ENCODE measurements at places on chromosomes 6 and 20.

DNA sequence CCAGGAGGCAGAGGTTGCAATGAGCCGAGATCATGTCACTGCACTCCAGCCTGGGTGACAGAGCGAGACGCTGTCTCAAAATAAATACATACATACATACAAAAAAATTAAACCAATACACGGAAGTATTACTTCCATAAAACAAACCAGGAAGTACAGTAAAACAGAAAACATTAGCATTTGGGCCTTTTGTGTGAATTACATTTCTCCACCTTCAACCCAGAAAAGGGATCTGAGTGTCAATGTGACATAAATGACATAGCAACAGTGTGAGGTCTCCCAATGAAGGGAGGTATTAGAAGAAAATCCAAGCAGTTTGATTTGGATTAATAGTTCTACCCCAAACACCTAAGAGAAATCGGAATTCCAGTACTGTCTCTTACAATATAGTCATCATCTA, 10.1 kb downstream of the CSNK2A1 start:
- no peak for DNase-seq

GRCh38 chr6:169292338-169293124, 38.9 kb upstream of the THBS2 start:
- peak; percentile 83 for DNase-seq

GRCh38 chr6:105458551-105458950, 55.7 kb upstream of the PREP start:
- DNase-seq = no peak

DNA sequence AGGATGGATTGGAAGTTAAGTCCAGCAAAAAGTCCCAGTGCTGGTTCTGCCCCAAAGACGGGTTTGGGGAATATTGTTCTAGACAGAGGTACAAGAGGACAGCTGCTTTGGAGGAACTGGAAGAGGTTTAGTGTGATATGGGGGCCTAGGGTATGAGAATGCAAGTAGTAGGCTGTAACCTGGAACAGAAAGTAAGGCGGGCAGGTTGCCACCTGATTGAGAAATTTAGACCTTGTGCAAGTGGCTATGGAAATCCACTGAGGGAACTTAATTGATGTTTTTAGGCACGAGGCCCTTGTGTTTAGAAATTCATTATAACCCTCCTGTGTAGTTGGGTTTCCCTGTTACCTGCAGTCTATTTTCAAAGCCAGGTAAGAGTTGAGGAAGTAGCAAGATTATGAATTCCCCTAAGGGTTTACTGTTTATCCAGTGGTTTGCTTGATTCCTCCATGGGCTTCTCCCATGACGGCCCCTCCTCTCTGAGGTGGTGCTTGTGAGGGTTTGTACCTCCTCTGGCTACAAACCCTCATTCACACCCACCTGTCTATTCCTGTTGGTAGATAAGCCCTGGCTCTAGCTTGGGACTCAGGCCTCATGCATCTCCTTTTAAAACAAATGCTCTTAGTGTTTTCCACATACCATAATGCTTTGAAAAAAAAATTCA, 42.0 kb upstream of the BCAS1 start:
- DNase-seq = no peak

- no peak for DNase-seq
These were observed 6.6 kb downstream of the ZNF335 start for GRCh38 chr20:45965169-45966002.

DNA sequence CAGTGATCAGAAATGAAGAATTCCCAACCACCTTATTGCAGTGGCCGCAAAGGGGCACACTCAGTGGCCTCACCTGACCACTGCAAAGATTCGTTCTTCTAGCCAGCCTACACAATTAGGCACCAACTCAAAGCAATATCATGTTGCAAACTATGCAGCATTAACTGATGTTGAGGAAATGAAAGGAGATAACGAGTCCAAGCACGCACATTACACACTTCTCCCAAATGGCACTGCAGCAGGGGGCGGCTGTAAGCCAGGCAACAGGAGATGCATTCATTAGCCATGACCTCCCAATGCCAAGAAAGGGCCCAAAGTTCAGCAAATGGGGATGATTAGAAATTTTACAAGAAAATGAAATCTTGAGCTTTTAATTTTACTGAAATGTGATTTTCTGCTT, 39.3 kb downstream of the ATXN1 start:
- no peak for DNase-seq

- DNase-seq = no peak
These were observed 172.7 kb upstream of the NOX3 start for GRCh38 chr6:155628306-155628705.

- DNase-seq = no peak
These were observed 152.3 kb downstream of the CDC5L start for GRCh38 chr6:44539701-44540355.

- DNase-seq = peak; percentile 50
These were observed 5.1 kb downstream of the PERP start for GRCh38 chr6:138101946-138102731.

DNA sequence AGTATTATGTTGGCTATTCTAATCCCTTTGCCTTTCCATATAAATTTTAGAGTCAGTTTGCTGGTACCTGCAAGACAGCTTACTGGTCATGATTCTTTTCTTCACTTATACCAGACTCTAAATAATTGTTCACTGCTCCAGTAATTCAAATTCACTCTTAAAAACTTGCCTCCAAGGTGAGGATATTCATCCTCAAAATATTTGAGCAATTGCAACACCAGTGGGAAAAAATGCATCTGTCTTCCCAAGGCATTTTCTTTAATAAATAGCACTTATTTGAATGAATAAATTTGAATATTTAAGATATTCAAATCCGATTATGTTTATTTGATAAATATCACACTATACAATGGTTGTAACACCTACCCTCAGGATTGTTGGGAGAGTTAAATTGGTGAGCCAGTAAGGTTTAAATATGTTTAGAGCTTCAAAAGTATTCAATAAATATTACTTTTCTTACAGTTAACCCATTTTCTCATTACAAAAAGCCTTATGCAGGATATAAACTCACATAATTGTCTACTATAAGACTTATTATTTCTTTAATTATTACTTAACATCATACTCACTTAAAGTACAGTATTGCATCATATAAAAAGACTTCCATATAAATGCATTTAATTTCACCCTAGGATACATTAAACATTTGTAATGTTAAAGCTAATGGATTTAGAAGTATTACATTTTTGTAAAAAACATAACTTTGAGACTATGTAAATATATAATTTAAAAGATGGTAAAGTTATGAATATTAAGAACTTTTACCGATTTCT, 285.6 kb downstream of the SAMD5 start:
- DNase-seq = peak; percentile 5

DNA sequence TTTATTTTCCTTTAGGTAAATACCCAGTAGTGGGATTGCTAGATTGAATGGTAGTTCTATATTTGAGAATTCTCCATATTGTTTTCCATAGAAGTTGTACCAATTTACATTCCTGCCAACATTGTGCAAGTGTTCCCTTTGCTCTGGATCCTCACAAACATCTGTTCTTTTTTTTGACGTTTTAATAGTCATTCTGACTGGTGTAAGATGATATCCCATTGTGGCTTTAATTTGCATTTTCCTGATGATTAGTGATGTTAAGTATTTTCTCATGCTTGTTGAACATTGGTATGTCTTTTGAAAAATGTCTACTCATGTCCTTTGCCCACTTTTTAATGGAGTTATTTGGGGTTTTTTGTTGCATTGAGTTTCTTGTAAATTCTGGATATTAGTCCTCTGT, 85.6 kb downstream of the UBE3D start:
- peak; percentile 47 for DNase-seq

GRCh38 chr6:68572975-68573374, 62.1 kb upstream of the ADGRB3 start:
- DNase-seq = no peak

DNA sequence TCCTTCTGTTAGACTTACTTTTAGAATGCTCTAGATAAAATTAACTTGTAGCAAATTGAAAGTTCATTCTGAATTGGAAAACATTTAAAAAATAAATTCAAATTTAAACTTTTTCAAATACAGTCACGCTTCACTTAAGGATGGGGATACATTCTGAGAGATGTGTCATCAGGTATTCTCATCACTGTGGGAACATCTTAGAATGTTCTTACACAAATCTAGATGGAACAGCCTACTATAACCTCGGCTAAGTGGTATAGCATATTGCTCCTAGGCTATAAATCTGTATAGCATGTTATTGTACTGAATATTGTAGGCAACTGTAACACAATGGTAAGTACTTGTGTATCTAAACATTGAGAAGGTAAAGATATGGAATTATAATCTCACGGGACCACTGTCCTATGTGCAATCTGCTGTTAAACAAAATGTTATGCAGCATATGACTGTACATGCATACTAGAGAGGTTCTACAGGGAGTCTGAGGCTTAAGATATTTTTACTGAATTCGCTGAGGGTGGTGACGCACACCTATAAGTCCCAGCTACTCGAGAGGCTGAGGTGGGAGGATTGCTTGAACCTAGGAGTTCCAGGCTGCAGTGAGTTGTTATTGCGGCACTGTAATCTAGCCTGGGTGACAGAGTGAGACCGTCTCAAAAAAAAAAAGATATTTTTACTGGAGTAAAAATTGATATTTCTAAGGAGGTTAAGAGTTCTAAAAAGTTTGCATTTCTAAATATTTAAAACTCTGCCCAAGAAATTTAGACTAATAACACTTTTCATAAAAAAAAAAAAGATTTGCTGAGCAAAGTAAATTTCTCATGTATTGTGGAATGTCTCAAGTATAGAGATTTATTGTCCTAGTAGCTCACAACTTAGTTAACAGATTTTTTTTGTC, 87.3 kb upstream of the TULP1 start:
- DNase-seq = no peak

DNA sequence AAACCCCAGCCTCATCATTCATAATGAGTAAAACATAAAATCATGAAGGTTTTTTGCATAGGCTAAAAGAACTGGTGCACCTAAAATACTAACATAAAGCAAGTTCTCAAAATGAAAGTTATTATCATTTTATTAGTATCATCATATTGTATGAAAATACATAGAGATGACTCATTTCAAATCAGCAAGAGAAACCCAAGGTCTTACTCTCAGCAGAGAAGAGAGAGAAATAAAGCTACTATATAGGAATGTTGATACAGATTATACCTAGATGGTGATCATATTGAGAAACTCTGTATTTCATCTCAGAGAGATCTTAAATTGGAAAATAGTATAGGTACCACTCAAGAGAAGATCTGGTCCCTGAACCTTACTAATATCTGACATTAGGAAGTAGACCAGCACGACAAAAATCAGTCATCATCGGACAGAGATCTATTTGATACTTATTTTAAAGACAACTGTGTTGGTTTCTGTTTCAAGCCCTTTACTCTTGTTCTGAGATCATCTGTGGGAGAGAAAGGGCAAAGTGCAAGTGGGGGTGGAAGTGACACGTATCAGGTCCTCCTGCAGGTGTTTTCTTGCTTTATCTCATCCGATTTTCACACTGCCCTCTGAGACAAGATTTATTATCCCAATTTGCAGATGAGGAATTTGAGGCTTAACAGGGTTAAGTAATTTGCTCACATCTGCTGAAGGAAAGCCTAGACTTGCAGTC, 532.3 kb downstream of the MAFB start:
- no peak for DNase-seq

DNA sequence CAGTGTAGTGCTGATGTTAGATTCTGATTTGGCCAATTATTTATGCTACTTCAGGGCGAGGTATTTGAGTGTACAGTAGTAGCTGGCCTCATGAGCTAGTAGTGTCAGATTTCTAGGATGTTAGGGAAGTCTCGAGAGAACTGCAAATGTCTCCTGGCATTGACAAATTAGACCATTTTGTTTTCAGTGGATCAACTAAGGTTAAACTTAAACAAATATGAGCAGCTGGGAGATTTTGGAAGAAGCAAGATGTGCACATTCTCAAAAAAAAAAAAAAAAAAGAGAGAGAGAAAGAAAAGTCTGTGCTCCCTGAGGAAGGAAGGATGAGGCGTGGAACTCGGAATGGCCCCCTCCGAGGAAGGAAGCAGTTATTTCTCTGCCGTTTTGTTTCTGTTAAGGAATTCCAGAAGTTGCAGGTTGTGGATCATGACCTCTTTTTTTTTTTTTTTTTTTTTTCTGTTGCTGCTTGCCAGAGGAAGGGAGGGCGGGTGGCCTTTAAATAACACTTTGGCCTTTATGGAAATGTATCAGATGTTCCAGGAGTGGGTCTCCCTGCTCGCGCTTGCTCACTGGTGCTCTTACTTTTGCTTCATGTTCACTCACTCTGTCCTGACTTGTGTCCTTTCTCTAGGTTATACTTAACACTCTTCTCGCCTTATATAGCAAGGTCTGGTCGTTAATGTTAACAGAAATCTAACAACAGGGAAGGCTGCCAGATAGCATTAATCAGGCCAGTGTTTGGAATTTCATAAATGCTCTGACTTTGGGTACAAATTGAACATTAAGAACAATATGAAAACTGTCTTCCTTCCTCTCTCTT, 124.4 kb downstream of the TCP11 start:
- no peak for DNase-seq
